Activated CD4-positive, CD25-positive, alpha-beta regulatory T cell treated with anti-CD3 and anti-CD28 coated beads, Interleukin-2, amount 50 U/mL, for 24 hours (primary cell): ENCODE measurements at places on chromosomes 2 and 18.

DNA sequence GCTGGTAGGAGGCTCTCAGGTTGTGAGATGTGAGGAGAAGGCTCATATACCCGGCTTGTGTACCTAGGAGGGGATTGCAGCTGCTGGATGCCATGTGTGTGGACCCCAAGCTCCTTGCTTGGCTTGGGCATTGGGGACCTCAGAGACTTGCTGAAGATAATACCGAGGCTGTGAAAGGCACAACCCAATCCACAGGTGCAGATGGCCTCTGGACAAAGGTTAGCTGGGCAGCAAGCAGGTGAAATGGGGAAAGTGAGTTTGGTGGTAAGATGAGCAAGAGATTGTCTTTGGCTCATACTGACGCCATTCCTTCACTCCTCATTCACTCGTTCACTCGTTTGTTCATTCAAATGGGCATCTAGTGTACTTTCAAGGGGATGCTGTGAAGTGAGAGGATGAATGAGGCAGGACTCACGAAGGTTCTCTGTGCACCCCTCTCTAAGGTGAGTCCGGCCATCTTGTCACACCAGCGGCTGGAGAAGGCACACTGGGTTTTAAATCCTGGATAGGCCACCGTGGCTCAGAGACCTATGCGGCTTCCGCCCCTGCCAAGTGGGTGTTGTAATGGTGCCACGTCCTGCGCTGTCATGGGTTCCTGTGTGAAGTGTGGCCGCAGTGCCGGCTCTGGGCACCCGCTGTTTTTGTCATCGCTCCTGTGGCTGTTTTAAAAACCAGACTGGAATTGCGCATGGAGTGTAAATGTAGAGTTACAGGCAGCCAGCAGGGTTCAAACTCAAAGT, 13.7 kb downstream of the FBLN7 start:
- ATAC-seq: no peak

- ATAC-seq: no peak
Observed at GRCh38 chr2:76711490-76711889, 810.7 kb downstream of the LRRTM4 start.

- ATAC-seq: no peak
Observed at GRCh38 chr2:178886006-178886405, 78.8 kb upstream of the TTN start.

DNA sequence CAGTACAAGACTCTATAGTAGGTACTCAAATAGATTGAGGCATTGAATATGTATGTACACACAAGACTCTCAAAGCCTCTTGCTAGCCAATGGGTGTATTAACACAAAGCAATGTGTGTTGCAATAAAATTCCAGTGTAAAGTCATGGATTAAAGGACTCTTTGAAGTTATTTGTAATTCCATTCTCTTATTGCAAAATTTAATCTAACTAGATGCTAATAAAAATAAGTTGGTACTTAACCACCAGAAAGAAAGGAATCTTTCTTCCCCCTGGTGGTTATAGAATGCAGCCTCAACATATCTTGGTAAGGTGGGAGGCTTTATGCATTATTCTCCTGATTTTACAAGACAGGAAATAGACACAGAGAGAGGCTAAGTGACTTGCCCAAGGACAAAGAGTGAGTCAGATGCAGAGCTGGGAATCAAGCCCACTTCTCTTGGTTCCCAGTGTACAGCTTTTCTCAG, 18.0 kb downstream of the LRP1B start:
- no peak for ATAC-seq

DNA sequence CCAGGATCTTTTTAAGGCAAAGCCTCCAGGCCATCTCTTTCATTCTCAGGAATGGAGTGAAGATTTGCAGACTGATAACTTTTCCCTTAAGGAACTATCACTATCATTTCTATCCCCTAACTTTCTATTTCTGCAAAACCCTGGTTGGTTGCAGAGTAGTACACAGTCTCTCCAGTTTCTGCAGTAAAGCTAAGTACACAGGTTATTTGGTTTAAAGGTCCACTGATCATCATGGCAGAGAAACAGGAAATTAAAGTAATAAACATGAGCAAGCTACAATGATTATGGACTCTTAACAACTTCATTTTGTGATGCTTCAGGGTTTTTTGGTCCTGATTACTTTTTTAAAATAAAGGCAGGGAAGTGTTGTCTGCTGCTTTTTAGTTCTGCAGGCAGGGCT, 890.0 kb upstream of the DDX18 start:
- no peak for ATAC-seq

DNA sequence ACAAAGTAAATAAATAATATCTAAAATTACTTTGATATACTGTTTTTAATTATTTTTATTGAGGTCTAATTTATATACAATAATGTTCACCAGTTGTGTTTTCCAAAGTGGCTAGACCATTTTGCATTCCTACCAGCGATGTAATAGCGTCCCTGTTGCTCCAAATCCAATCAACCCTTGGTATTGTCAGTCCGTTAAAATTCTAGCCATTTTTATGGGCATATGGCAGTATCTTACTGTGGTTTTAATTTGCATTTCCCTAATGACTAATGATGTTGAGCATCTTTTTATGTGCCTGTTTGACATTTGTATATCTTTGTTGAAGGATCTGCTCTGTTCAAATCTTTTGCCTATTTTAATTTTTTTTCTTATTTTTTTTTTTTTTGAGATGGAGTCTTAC, 185.0 kb downstream of the PRPF40A start:
- ATAC-seq: no peak

GRCh38 chr2:229433351-229433750, 162.3 kb upstream of the PID1 start:
- ATAC-seq: no peak

- ATAC-seq: no peak
Observed at GRCh38 chr2:221612161-221612560, 40.1 kb upstream of the EPHA4 start.

GRCh38 chr2:239209783-239210182, 191.0 kb downstream of the HDAC4 start:
- no peak for ATAC-seq

- ATAC-seq: no peak
Observed at GRCh38 chr2:182866095-182866460, 359 bp downstream of the FRZB start.
